ENCODE measurements at places on chromosomes 16 and 17. TPM values are rescaled to one million over a fixed set of nuclear protein-coding genes. Genes with fewer than 3 reads are reported as not detected.

DNA sequence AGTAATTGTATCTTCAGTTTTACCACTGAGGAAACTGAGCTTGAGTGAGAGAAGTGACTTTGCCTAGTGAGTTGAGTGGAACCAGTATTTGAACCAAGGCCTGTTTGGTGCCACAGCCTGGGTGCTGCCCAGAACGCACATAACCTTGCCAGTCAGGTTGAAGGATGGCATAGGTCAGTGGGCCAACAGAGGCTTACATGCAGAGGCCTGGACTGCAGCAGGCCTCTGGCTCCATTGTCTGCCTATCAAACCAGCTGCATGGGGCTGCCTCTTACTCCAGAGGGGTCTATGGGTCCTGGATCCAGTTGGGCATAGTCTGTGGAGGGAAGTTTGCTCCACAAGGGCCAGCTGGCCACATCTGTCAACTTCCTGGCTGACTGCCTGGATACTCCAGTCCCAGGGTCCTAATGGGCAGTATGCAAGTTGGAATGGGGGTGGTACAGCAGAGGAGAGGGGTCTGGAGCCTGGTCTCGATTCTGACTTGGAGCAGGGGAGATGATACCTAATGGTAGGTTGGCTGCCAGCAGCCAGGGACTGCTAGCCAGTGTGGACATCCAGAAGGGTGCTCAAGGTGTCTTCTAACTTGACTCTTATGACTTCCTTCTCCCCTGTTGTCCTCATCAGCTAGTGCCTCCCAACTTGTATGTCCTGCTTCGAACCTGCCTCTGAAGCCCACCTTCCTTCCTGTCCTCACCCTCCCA lies 11.1 kb upstream of the RNF112 start:
- peak; percentile 84 for DNase-seq

- peak; percentile 42 for DNase-seq
Observed at GRCh38 chr16:69309316-69309715, 1.8 kb upstream of the VPS4A start.

- no peak for DNase-seq
Observed at GRCh38 chr17:81426393-81427172, 31.3 kb downstream of the BAHCC1 start.

SOX15 gene
- total RNA-seq: 1.4 TPM

ZNF594 gene
- 15.2 TPM for total RNA-seq

BEAN1 gene
- 0.40 TPM for total RNA-seq

DNA sequence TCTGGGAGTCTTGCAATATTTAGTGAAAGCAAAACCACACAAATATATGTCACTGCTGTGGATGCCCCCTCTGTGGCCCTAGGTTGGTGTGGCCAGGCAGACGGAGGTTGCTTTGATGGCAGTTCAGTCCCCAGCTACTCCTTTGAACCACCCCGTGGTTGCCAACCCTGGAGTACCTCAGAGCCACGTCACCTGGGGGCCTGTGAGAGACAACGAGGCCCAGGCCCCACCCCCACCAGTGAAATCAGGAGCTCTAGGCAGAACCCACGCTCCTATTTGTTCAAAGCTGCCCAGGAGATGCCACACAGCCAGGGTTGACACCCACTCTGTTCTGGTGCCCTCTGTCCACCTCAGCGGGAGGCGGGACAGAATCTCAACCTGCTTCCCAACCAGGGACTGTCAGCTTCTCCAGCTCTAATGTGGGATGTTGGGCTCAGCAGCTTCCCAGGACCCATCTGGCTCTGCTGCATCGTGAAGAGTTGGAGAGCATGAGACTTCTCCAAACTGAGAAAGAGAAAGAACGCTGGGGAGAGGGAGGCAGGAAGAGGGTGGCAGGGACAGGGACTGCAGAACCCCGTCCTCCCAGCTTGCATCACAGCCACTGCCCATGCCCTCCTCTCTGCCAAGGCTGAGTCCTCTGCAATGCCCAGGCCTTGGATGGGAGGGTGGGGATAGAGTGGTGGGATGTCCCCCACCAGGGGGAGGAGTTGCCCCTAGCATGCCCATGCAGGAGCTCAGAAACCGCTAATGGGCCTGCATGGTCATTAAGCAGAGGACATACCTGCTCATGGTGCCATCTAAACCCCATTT lies 81.8 kb downstream of the C16orf78 start:
- no peak for DNase-seq

DNA sequence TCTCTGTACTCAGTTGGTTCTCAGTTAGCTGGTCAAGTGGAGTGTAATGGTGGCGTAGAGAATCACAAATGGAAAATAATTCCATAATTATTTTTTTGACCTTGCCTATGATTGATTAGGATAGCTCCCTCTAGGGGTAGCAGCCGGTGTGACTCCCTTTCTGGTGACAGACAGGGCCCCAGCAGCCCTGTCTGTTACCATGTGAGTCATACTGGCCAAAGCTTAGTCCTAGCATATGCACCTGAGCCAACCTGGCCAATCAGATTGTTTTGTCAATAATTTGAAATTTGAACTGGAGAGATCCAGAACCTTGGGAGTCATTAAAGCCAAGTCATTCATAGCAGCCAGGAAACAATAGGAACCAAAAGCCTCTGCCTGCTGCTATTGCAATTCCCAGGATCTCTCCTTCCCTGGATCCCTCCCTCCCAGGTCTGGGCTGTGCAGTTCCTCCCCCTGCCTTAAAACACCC lies 5.6 kb downstream of the PNPO start:
- peak; percentile 56 for DNase-seq

- DNase-seq: no peak
Observed at GRCh38 chr16:70708366-70709246, 22.8 kb upstream of the MTSS2 start.

GRCh38 chr16:66703406-66704215 lies 7.1 kb upstream of the CMTM4 start:
- peak; percentile 90 for DNase-seq

NPIPA5 gene
- total RNA-seq: 12.4 TPM

DNA sequence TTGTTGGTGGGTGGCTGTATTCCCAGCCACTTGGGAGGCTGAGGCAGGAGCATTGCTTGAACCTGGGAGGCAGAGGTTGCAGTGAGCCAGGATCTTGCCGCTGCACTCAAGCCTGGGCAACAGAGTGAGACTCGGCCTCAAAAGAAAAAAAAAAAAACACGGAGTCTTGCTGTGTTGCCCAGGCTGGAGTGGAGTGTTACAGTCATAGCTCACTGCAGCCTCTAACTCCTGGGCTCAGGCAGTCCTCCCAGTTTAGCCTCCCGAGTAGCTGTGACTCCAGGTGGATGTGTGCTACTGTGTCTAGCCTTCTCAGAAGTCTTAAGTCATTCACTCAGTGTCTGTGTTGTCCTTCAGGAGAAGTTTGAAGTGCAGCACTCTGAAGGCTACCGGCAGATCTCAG lies 27.4 kb downstream of the NDE1 start:
- no peak for DNase-seq

GP1BA gene
- total RNA-seq: 0.04 TPM

MMP28 gene
- 3.5 TPM for total RNA-seq

- DNase-seq: no peak
Observed at GRCh38 chr16:84063980-84064379, 21.4 kb upstream of the SLC38A8 start.

CPSF4L gene
- total RNA-seq: not detected

GP2 gene
- total RNA-seq: not detected

- DNase-seq: peak; percentile 81
Observed at GRCh38 chr17:17812211-17813054, 24.4 kb downstream of the SREBF1 start.

P2RX1 gene
- total RNA-seq: 2.1 TPM

DNA sequence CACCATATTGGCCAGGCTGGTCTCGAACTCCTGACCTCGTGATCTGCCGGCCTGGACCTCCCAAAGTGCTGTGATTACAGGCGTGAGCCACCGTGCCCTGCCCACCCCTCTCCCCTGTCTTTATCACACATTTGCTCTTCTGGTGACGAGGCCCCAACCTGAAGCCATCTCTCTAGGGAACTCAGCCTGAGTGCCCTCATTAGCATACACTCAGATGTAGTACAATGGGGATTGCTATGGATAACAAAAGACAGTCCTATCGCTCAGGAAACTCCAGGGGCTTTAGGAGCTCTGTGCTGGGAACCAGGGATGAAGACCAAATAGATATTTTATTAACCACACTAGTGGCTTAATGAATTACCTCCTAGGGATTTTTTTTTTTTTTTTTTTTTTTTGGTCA lies 100.7 kb downstream of the MARF1 start:
- DNase-seq: no peak

- no peak for DNase-seq
Observed at GRCh38 chr16:19517424-19518089, 4.3 kb downstream of the GDE1 start.

- DNase-seq: no peak
Observed at GRCh38 chr16:27450196-27450549, 48.2 kb downstream of the IL21R start.

GRCh38 chr17:65523411-65523810 lies 38.0 kb downstream of the AXIN2 start:
- DNase-seq: no peak

DNA sequence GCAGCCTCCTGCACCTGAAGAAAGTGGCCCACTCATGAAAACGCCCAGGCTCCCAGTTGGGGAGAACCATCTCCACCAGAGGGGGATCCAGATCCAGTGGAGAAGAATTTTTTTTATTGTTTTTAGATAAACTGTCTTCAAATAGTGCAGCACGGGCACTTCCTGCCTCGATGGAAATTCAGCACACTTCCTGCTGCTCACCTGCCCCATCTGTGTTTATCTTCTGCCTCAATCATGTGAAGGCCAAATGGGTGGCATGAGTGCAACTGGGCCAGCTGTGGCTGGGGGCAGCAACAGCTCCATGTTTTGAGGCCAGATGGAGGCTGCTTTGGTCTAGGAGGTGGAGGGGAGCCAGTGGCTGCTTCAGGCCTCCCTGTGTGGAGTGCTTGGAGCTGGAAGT lies 75.9 kb upstream of the WSB1 start:
- DNase-seq: no peak

KRTAP3-1 gene
- total RNA-seq: not detected

DNA sequence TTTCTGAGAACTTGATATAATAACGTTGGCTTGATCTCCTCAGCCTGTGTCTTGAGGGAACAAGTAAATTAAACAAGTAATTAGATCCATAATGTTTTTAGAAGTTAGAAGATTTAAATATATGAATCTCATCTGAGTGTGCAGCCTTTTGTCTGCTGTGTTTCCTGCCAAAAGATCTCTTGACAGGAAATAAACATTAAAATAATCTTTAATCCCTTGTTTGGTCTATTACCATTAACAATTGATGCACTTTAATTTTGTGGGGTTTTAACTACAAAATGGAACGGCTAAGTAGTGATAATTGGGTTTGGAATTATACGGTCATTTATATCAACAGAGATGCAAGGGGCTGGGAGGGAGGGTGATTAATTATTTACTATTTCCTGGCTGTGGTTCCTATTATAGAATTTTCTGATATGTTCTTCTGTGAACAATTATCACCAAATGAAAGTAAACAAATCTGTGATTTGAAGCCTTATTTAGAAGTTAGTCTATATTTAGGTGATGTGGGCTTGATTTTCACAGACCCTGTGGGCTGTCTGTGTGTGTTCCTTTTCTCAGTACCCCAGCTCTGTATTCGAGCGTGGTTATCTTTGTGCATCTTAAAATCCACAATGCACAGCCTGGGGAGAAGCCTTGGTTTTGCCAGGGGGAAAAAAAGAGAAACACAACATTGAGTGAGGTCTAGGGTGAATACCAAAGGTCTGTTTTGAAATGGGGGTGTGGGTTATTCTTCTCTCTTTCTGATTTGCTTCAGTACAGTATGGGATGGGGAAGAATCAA lies 556.1 kb downstream of the WWOX start:
- no peak for DNase-seq

- peak; percentile 44 for DNase-seq
Observed at GRCh38 chr16:51607201-51607651, 456.2 kb upstream of the SALL1 start.

DNA sequence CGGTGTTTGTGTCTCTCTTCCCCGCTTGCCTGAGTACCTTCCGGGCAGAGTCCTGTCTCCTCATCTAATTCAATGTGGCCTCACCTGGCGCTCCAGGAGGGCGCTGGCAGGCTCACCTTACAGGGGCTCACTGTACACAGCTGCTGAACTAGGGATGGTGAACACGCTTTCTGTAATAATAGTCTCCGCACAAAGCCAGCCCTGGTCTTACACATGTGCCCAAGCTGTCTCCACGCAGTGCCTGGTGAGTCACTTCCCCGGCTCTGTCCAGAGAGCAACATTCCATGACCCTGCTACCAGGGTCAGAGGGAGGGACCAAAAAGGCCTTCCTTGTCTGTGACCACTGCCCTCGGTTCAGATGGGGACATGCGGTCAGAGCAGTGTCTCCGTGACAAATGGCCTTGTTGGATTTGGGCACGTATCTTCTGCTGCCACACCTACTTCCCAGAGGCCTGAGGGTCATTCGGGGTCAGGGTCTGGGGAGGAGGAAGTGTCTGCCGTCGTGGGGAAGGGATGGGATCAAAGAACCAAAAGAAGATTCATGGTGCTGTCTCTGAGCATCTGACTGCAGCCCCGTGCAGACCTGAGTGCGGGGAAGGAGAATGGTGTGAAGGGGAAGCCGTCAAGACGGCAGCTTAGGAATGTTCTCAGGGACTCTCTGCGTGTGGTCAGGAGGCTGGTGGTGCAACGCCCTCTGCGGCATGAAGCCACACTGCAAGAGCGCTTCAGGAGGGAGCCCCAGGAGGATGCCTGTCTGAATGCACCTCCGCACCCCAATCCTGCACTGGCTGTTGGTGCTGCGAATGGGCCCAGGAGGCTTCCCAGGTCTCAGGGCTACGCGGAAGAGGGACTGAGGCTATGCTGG lies 68.8 kb downstream of the IL21R start:
- no peak for DNase-seq

- peak; percentile 23 for DNase-seq
Observed at GRCh38 chr16:9258423-9259051, 167.1 kb downstream of the HAPSTR1 start.

DNA sequence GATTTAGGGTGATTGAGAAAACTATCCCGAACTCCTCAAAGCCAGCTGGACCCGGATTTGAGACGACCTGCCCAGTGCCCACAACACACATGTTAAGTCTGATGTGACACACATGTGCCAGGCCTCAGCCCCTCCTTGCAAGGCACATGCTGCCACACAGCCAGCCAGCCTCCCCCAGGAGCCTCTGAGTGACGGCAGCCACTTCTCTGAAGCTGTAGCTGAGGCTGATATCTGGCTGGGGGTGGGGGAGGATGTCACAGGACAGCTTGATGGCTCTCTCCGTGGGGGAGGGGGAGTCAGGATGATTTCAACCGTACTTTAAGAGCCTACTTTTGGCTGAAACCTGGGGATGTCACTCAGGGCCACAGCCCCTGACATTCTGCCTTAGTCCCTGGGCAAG lies 40.9 kb downstream of the SRCIN1 start:
- DNase-seq: no peak

KRT10 gene
- total RNA-seq: 11.6 TPM

- DNase-seq: no peak
Observed at GRCh38 chr16:1308036-1308976, 1.1 kb upstream of the UBE2I start.

Data from muscle of leg (tissue), 16 donors.